Dermis lymphatic vessel endothelial cell (primary cell): ENCODE measurements at places on chromosomes 4 and X. TPM values are rescaled to one million over a fixed set of nuclear protein-coding genes. Genes with fewer than 3 reads are reported as not detected.

FAT1 gene
- 1.6 and 10.8 TPM in 2 replicates for total RNA-seq

PAGE1 gene
- not detected in 2 replicates for total RNA-seq

SH2D1A gene
- not detected in 2 replicates for total RNA-seq

MXRA5 gene
- total RNA-seq = under 0.01 TPM in 1 of 2 replicates, not detected in the other

CENPE gene
- total RNA-seq = 2.4 and 3.3 TPM in 2 replicates

SLC16A2 gene
- 0.43 and 1.1 TPM in 2 replicates for total RNA-seq
